ENCODE measurements at places on chromosomes 2 and 18. TPM values are rescaled to one million over a fixed set of nuclear protein-coding genes. Genes with fewer than 3 reads are reported as not detected.

GRCh38 chr2:3638456-3638810, 19.6 kb upstream of the ALLC start:
- DNase-seq = no peak

DNA sequence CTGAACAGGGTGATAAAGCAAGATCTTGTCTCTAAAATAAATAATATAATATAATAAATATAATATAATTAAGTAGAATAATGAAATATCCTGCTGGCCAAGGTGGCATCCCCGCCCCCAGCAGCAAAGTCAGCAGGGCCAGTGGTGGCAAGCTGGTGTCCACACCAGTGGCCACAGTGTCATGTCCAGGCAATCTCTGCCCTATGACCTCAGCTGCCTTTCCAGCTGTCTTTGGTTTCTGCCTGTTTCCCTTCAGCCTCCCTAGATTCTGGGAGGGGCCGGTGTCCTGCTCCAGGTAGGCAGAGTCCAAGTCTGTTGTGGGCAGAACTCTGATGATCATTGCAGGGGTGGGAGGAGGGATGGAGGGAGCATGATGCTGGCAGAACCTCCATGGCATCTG, 16.2 kb upstream of the STEAP3 start:
- DNase-seq = no peak

Gene PAX3
- not detected for total RNA-seq

DNA sequence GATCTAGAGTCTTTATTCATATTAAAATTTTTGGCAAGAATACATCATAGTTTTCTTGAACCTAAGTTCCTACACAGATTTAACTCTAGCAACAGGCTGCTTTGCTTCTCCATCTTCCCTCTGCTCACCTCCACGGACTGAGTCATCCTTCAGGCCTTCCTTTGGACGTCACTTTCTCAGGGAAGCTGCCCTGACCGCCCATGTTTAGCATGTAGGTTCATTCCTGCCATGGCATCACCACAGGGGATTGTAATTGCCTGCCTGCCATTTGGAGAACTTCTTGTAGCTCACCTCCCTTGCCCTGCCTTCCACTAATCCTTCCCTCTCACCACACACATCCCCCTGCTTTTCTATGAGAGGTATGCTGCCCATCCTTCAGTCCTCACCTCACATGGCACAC, 43.9 kb upstream of the B3GNT2 start:
- no peak for DNase-seq

GRCh38 chr2:200348897-200349563, 42.5 kb downstream of the SPATS2L start:
- DNase-seq = no peak

Gene SPATA3
- not detected for total RNA-seq

DNA sequence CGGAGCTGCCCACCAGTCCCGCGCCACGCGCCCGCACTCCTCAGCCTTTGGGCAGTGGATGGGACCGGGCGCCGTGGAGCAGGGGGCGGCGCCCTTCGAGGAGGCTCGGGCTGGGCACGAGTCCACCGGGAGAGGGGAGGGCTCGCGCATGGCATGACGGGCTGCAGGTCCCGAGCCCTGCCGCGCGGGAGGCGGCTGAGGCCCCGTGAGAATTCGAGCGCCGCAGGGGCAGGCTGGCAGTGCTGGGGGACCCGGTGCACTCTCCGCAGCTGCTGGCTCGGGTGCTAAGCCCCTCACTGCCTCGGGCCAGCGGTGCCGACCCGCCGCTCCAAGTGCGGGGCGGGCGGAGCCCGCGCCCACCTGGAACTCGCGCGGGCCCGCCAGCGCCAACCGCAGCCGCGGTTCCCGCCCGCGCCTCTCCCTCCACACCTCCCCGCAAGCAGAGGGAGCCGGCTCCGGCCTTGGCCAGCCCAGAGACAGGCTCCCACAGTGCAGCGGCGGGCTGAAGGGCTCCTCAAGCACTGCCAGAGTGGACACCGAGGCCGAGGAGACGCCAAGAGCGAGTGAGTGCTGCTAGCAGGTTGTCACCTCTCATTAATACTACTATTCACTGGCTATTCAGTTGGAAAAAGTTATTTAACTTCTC, 3.6 kb upstream of the TTC21B start:
- DNase-seq = no peak

- DNase-seq = no peak
These were observed 150.2 kb upstream of the SATB2 start for GRCh38 chr2:199607914-199608313.

DNA sequence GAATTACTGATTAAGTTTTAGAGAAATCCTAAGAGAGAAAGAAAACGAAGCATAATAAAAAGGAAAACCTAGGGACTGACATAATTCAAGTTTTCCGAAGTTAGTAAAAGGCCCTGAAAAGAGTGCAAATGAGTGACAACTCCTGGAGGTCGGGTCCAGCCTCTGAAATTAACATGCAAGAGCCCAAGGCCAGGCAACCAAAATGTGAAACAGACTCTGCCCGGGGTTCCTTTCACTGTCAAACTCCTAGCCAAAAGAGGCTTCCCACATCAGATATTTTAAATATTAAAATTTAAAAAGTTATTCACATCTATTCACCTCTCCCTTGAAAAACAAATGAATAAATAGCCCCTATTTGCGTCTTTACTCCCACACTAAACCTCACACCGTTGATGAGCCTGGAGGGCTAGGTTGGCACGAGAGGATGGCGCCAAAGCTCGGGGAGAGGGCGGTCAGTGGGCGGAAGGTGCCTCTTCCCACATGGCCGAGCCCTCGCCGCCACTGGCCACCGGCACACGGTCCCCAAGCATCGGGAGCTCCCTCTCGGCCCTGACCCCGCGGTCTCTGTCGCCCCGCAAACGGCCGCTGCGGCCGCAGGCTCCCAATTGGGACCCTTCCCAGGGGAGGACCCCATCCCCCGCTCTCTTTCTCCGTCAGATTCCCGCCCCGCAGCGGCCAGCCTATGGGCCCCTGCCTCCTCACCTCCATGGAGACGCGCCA, 630 bp downstream of the PPM1G start:
- DNase-seq = no peak

DNA sequence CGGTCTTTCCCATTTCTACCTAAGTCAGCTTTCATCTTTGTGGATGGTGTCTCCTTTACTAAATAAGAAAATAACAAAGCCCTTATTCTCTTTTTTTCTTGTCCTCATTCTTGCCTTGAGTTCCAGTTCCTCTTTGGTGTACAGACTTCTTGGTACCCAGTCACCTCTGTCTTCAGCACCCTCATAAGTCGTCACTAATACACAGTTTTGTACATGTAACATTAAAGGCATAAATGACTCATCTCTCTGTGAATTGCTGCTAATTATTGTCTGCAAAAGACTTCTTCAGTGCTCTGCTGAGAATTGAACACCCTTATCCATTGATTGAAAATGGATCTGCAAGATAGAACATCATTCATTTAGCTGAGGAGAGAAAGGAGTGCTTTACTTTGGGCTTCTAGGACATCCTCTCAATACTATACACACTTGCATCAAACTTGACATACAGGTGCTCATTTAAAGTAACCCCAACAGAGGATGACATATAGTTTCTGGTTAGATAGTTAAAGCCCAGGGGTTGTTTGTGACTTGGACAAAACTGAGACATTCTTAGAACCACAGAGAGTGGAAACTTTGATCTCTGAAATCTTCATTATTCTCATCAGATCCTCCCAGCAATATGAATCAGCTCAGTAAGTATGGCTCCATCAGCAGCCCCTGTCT, 97.0 kb downstream of the XRCC5 start:
- DNase-seq = no peak
